ENCODE measurements at places on chromosomes 3 and 15.

DNA sequence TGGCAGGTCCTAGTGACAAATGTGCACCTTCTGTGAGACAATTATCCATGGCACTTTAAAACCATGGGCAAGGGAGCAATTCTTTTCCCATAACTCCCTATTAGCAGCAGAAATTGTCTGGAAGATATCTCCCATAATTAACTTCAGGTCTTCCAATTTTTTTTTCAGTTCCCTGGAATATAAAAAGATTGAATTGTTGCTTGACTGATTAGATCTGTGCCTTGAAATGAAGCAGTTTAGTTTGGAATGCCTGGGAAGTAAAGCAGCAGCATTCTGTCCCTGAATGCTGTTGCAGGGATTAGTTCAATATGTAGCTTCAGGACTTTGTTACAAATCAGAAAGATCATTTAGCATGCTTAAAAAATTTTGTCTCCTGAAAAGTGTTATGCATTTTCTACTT is 137.0 kb upstream of the GOLGA6L4 start:
- no peak for DNase-seq

DNA sequence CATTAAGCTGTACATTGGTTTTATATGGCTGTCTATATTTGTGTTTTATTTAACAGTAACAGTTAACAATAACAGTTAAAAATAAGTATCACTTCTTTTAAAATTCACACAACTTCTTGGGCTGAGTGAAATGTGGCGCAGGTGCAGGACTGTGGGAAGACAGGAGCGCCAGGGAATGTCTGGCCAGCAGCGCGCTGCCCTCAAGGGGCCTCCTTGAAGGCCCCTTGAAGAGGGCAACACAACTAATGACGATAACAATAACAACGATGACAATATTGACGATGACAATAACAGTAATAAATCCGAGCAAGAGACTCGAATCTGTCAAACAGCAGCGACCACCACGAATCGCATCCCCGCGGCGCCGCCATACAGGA is 411 bp upstream of the PPP2R3A start:
- no peak for DNase-seq

GRCh38 chr3:29503958-29504357 is 223.1 kb downstream of the RBMS3 start:
- no peak for DNase-seq

GRCh38 chr3:52442409-52443267 is 2.3 kb downstream of the SEMA3G start:
- no peak for DNase-seq

- no peak for DNase-seq
These were observed 16.7 kb upstream of the LCMT2 start for GRCh38 chr15:43347114-43347513.

DNA sequence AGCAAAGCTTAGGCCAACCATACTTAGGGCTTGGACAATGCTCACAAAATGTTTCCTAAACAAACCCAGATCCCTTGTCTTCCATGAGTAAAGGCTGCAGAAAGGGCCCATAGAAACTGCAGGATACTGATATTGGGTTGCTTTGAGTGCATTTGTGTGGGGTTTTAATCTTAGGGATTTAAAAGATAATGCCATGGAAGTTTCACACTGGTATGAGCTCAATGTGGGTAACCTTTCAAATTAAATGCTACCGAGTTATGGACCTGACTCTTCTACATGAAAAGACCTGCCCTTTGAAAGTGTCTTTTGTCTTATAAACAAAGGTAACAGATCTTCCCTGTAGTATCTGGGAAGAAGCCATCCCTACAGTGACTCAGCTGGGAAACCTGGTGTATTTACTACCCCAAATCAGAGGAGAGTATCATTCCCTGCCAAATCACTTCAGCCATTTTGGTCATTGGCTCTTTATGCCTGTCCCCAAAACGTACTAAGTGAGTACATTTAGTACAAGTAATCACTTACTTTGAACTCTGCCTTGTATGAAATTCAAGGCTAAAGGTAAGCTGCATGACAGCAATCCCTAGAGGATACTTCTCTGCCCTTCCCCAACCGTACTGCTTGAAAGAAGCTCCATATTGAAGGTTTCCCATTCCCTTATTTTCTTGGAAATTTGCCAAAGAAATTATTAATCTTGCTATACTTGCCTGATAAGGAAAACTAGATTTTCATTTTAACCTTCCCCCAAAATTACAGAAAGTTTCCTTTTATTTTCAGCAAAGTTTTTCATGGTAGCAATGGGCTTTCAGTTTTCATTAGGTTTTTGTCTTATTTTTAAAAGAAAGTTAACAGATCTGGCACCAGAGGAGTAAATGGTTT is 7.2 kb downstream of the TM4SF1 start:
- no peak for DNase-seq

DNA sequence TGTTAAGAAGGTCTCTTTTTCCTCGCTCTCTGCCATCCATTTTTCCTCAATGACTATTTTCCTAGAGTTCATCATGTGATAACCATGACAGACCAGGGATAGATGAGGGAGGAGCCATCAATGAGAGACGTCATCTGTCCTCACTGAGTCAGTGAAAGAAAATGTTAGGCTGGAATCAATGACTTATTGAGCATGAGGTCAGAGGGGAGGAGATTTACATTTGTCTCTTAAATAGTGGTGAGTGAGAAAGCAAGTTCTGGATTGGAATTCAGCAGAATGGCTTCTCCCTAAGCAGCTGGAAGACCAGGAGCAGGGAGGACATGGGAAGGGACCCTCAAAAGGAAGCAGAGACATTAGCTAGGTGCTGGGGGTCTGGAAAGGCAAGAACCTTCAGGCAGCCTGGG is 28.2 kb upstream of the USP3 start:
- no peak for DNase-seq

GRCh38 chr3:39810647-39811161 is 1.3 kb downstream of the MYRIP start:
- DNase-seq, result no peak

- DNase-seq, result no peak
These were observed 37.8 kb upstream of the USP3 start for GRCh38 chr15:63466378-63467192.

GRCh38 chr15:43144512-43144911 is 11.1 kb downstream of the TMEM62 start:
- DNase-seq, result no peak

DNA sequence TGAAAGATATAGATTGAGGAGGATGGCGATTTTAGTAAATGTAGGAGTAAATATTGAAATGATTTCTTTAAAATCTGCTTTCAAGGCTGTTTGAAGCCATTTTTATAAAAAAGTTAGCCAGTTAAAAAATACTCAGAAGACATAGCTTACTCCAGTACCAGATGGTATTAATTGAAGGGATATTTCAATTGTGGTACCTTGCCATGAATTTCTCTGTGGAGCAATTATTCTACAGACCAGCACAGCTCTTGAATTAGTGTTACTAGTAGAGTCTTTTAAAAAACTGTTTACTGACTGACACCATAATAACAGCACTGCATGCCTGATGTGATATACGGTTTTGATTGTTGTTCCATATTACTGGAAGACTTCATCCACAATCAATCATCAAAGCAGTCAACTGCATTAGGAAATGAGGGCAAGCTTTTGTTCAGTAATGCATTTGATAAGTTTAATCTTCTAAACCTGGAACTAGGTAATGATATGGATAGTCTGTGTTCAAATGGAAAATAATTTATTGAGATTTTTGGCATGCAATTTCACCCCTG is 106.4 kb downstream of the MFSD1 start:
- no peak for DNase-seq

- DNase-seq, result no peak
These were observed 6.2 kb downstream of the H1-8 start for GRCh38 chr3:129549006-129549800.

GRCh38 chr15:58900631-58901030 is 32.8 kb downstream of the SLTM start:
- DNase-seq, result no peak

- no peak for DNase-seq
These were observed 33.3 kb upstream of the PAQR5 start for GRCh38 chr15:69265347-69265955.

DNA sequence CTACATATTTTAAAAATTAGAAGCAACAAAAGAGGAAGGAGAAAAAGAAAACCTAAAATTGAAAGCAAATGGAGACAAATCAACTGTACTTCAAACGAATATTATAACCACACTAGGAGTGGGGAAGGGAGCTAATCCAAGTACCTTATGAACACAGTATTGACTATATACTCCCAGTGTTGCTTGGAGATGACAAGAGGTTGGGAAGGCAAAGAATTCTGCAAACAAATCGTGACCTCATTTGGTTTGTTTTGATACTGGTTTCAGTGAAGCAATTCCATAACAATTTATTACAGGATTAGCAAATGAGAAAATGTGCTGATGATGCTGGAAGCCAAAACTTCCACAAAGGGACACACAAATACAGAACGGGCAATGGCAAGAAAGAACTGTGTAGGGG is 268.1 kb downstream of the ULK4 start:
- no peak for DNase-seq

DNA sequence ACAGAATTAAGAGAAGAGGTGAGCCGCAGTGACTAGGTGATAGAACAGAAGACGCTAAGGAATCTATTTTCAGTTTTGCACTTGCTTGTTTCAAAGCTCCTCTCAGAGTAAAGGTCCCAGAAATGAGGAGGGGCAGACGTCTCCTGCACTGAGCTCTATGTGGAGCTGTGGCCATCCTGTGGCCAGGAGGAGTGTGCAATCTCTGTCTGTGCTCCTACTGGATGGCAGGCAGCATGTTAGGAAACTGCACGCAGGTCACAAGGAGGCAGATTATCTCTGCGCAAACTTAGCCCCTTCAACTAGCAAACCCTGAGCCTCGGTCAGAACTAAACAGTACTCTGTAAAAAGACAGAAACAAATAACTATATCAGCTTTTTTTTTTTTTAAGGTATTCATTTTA is 31.1 kb upstream of the PPIB start:
- no peak for DNase-seq

DNA sequence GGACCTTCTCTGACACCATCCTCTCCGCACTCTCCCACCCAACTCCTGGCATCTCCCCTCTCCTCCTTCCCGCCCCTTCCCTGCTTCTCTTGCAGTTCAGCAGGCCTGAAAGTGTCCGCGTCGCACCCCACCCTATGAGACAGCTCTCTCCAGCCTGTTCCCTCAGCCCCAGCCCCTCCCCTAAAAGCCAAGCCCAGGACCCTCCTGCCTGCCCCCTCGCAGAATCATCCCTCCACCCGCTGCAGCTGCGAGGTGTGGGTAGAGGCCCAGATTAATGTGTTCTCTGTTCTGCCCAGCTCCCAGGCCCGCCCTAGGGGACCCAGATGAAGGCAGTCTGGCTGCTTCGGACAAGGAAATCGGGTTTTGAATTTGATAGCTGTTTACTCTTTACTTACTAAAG is 410 bp downstream of the PRR23E start:
- DNase-seq, result no peak

DNA sequence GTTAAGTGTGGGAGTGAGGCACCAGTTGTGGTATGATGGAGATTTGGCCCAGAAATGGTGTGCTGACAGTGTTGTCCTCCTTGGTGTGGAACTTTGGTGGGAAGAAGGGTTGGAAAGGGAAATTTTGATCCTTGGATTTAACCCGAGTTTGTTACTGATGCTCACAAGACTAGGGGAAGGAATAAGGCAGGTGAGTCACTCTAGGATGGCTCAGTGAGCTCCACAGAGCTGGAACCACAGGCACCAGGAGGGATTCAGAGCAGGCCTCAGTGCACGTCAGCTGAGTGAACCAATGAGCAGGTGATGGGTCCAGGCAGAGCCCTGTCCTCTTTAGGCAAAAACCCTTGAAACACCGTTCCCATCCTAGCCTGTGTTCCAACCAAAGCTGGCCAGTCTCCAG is 11.4 kb downstream of the CHRD start:
- no peak for DNase-seq

- DNase-seq, result no peak
These were observed 263.8 kb downstream of the SLCO3A1 start for GRCh38 chr15:92117261-92117731.

GRCh38 chr3:63937661-63938651 is 25.8 kb upstream of the SCAANT1 start:
- DNase-seq, result no peak

DNA sequence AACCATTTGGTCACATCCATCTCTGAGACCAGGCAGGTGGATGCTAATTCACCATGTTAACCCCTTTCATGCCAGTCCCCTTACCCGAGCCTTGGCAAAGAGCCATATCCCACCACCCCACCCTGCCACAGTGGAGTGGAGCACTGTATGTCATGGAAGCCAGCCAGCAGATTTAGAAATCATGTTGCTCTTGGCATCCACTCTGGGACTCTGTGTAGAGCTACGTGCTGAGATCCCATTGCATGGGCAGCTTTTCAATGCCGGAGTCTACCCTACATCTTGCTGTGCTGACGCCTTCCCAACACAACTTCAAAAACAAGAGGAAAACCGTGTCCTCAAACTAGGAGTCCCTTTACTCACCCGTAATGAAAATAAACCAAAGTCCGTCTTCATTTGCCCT is 131.0 kb downstream of the NTRK3 start:
- no peak for DNase-seq

GRCh38 chr15:73838831-73839426 is 34.4 kb upstream of the TBC1D21 start:
- peak; percentile 60 for DNase-seq

DNA sequence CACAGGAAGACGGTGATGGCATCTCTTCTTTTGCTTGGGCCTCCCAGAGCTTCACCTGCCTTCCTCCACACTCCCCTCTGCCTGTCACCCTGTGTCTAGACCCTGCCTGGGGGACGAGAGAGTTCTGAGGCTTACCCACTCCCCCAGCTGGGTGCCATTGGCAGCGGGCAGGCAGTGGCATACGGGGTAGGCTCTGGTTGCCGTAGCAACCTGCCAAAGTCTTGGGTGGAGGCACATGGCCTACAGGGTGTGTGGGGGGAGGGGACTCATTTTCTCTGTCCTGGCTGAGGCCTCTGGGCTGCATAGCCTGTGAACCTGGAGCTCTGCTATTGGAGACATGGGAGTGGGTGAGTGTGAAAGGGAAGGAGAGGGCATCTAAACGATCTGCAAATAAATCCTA is 4.4 kb downstream of the INSYN1 start:
- DNase-seq, result no peak

GRCh38 chr3:21330293-21330692 is 420.7 kb downstream of the ZNF385D start:
- no peak for DNase-seq

DNA sequence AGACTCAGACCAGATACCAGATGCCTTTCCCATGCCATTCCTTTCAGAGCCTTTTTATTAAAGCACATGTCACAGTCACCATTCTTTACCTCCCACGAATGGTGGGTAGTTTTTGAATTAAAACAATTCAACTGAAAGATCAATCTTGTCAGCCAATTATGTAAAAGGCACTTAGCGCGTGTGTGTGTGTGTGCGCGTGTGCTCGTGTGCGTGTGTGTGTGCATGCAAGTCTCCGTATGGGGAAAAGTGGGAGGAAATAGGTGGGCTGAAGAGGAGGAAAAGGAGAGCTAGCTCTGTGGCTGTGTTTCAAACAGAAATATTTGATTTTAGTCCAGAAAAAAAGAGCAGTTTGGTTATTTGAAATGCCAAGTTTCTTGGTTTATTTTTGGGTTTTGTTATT is 177.2 kb downstream of the KCNAB1 start:
- no peak for DNase-seq

GRCh38 chr3:82133070-82133606 is 371.7 kb upstream of the GBE1 start:
- peak; percentile 42 for DNase-seq
